ENCODE measurements at places on chromosomes 3 and 15. TPM values are rescaled to one million over a fixed set of nuclear protein-coding genes. Genes with fewer than 3 reads are reported as not detected.

DNA sequence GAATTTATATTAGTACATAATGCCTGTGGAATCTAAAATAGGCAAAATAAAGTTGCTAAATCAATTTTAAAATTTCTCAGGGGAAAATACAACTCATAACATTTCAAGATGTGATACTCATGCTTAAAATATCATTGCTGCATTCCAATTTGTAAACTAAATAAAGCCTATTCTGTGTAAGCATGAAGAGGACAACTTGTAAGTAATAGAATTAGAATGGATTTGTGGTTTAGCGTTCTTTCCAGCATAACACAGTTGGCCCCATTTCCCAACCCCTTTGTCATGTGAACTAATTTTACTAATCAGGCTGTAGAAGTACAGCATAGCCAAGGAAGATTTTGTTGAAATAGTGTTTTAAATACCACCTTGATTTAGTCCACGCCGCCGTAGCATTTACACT lies 437.2 kb downstream of the SI start:
- H3K4me1 ChIP-seq, result no peaks in the 10 kb centered on the region
- no peak for DNase-seq
- no peak overlapping the region for H3K27ac ChIP-seq
- H3K36me3 ChIP-seq, result no peaks in the 10 kb centered on the region
- no peak overlapping the region for H3K4me3 ChIP-seq
- H3K27me3 ChIP-seq, result no peaks in the 10 kb centered on the region

GRCh38 chr3:181616088-181617070 lies 95.3 kb upstream of the SOX2 start:
- H3K4me1 ChIP-seq, result peaks cover 11% of the 10 kb centered on the region
- no peak overlapping the region for H3K27ac ChIP-seq
- H3K36me3 ChIP-seq, result no peaks in the 10 kb centered on the region
- H3K27me3 ChIP-seq, result no peaks in the 10 kb centered on the region
- H3K4me3 ChIP-seq, result no peak overlapping the region

Gene RSL24D1
- polyA plus RNA-seq, result 18.4 TPM

Gene ADAMTS9
- polyA plus RNA-seq, result 6.5 TPM

DNA sequence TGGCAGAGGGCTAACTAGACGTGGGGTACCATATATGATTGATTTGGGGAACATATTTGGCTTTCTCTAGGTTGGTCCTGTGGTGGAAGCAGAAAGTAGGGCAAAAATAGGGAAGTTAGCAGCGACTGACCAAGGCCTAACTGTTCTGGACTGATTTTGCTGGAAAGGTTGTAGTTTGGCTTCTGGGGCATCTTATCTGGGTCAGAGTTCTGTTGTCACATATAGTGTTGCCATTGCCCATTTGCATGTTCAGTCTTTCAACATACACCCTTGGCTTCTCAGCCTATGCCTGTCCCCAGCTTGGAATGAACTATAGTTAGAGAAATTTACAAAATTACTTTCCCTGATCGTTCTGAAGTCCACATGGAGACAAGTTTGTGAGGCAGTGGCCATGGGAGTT lies 426.5 kb downstream of the TBC1D5 start:
- H3K4me1 ChIP-seq, result no peaks in the 10 kb centered on the region
- H3K4me3 ChIP-seq, result no peak overlapping the region
- H3K36me3 ChIP-seq, result no peaks in the 10 kb centered on the region
- H3K27ac ChIP-seq, result no peak overlapping the region
- H3K27me3 ChIP-seq, result no peaks in the 10 kb centered on the region

DNA sequence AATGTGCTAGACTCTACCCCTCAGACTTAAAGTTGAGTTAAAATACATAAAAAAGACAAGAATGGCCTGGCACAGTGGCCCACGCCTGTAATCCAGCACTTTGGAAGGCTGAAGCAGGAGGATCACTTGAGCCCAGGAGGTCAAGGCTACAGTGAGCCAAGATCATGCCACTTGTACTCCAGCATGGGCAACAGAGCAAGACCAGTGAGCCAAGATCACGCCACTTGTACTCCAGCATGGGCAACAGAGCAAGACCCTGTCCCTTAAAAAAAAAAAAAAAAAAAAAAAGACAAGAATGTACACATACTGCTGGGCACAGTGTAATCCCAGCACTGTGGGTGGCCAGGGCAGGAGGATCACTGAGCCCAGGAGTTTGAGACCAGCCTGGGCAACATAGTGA lies 17.4 kb downstream of the DIS3L start:
- H3K4me3 ChIP-seq, result no peak overlapping the region
- no peak overlapping the region for H3K27ac ChIP-seq
- no peak for DNase-seq
- no peaks in the 10 kb centered on the region for H3K36me3 ChIP-seq
- H3K27me3 ChIP-seq, result no peaks in the 10 kb centered on the region
- no peaks in the 10 kb centered on the region for H3K4me1 ChIP-seq

DNA sequence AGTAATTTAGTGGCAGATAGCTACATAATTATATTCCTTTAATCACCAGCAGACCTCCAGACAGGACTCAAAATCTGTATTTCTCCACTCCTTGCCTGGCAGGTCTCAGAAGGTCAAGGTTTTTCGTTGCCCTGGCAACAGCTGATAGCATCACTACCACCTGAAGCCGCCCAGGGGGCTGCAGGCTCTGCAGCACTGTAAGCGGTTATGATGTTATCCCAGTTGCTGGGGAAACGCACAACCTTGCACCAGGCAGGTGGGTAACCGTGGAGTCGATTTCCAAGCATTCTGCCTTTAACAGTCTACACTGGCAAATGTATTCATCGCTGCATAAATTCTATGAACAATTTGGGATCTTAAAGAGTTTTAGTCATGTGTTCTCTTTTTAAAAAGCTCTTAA lies 756.3 kb downstream of the NTRK3 start:
- H3K36me3 ChIP-seq, result no peaks in the 10 kb centered on the region
- DNase-seq, result no peak
- H3K4me1 ChIP-seq, result no peaks in the 10 kb centered on the region
- no peak overlapping the region for H3K4me3 ChIP-seq

- H3K4me1 ChIP-seq, result no peaks in the 10 kb centered on the region
- no peak overlapping the region for H3K4me3 ChIP-seq
- H3K36me3 ChIP-seq, result peaks cover 2% of the 10 kb centered on the region
- no peak for DNase-seq
- H3K27ac ChIP-seq, result no peak overlapping the region
- no peaks in the 10 kb centered on the region for H3K27me3 ChIP-seq
These were observed 34.6 kb upstream of the SCAANT1 start for GRCh38 chr3:63946753-63947152.

GRCh38 chr3:161100994-161101393 lies 4.2 kb downstream of the B3GALNT1 start:
- H3K36me3 ChIP-seq, result peaks cover 4% of the 10 kb centered on the region
- no peak overlapping the region for H3K27ac ChIP-seq
- H3K4me1 ChIP-seq, result peaks cover 3% of the 10 kb centered on the region

DNA sequence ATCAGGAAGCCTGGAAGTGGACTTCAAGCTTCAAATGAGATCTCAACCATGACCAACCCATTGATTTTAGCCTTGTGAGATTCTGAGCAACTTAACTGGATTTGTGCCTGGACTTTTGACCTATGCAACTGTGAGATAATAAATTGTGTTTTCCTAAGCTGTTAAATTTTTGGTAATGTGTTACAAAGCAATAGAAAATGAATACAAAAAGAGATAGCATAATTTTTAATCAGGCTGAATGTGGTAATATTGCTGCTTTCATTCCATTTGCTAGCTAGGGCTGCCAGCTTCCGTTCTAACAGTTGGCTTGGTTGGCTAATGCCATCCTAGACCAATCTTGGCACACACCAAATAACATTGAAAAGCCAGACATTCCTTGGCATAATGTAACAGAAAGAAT lies 12.2 kb downstream of the PROS1 start:
- H3K27me3 ChIP-seq, result no peaks in the 10 kb centered on the region
- H3K27ac ChIP-seq, result no peak overlapping the region
- no peak for DNase-seq
- H3K36me3 ChIP-seq, result no peaks in the 10 kb centered on the region

Gene WNT7A
- not detected for polyA plus RNA-seq

GRCh38 chr15:98651581-98652220 lies 3.4 kb downstream of the IGF1R start:
- peaks cover under 1% of the 10 kb centered on the region for H3K27me3 ChIP-seq
- peak overlapping the region; percentile 96 for H3K4me3 ChIP-seq
- H3K4me1 ChIP-seq, result peaks cover 31% of the 10 kb centered on the region
- peak; percentile 53 for DNase-seq

- H3K27me3 ChIP-seq, result peaks cover 5% of the 10 kb centered on the region
- H3K27ac ChIP-seq, result no peak overlapping the region
- peak; percentile 84 for DNase-seq
- no peak overlapping the region for H3K4me3 ChIP-seq
- no peaks in the 10 kb centered on the region for H3K4me1 ChIP-seq
- H3K36me3 ChIP-seq, result no peaks in the 10 kb centered on the region
These were observed 269.3 kb downstream of the ARPP21 start for GRCh38 chr3:35908366-35909232.

Gene CD96
- polyA plus RNA-seq, result not detected
